SHP77 treated with DMSO at 0.1 percent for 48 hours (cell line): ENCODE measurements at places on chromosomes 1 and 21.
A peak's percentile ranks its signal among the peaks of the same experiment; 100 is the strongest.

- DNase-seq: no peak
Measured at GRCh38 chr21:18129526-18129925, 115.1 kb upstream of the CHODL start.

GRCh38 chr1:211732293-211732980, 57.0 kb upstream of the NEK2 start:
- DNase-seq: no peak

- DNase-seq: peak; percentile 34
Measured at GRCh38 chr1:2312515-2313301, 78.6 kb downstream of the MORN1 start.

DNA sequence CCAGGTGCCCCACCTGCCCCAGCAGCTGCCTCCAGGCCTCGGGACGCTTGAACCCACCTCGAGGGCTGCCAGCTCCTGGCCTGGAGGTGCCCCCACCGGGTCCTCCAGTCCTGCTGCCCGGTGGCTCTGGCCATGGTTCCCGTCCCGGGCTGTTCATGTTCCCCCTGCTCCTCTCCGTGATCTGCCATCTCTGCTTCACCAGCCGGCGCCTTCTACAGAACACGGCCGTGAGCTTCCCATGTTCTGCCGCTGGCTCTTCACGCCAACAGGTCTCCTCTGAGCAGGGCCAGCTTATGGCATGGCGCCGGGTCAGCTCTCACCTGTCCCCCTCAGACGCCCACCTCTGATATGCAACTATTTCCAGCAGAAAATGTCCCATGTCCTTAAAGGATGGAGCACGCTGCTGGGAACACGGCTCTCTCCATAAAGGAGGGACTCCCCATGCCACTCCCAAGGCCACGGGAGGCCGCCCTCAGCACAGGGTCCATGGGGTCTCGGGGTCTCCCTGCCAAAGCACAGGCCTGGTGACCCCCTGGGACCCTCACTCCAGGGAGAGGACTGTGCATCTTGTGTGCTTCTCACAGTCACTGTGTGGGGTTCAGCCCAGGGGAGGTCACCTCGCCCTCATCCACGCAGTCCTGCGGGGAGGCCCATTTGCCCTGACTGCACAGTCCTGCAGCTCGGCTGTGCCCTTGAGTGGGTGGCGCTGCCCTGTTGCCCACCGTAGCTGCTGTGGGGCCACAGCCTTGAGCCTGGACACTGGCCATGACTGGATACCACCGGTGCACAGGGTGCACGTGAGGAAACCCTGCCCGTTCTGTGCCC, 36.7 kb downstream of the COL18A1 start:
- DNase-seq: no peak

- DNase-seq: no peak
Measured at GRCh38 chr1:82091729-82092128, 291.0 kb downstream of the ADGRL2 start.

- no peak for DNase-seq
Measured at GRCh38 chr1:207051191-207051943, at the start of gene YOD1. Gene YOD1, minus strand, starts transcription at chr1:207051208. Its CDS starts 178 bp downstream, at chr1:207051030.

GRCh38 chr1:175410560-175410959, 218.0 kb upstream of the KIAA0040 start:
- no peak for DNase-seq

- DNase-seq: no peak
Measured at GRCh38 chr21:38968887-38969543, 163.3 kb downstream of the ETS2 start.

DNA sequence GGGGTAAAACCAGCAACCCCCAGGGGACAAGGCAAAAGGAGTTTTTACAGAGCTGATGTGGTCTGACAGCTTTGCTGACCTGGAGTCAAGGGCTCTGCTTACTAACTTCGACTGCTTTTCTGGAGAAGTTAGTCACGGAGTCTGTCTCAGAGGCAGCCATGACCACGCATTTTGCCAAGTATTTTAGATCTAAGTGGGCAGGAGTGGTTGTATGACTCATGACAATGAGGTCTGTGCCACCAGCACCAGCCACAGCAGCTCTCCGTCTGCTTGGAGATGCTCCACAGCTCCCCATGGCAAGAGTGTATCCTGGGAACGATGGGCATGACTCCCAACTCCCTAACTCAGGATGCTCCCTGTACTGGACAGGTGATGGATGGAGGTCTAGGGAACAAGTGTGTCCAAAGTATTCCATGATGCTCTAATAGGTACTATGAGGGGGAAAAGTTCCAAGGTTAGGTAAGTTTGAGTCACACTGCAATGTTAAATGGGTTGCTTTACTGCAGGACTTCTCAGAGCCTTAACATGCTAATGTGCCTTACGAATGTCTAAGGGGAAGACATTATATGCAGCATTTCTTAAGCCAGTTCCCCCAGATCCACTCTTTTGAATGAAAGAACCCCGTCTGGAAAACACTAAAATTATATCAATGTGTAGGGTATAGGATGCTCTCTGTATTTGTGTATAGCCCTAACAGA, 359.0 kb downstream of the HHAT start:
- no peak for DNase-seq

- no peak for DNase-seq
Measured at GRCh38 chr1:24751833-24752232, 6.6 kb downstream of the CLIC4 start.

GRCh38 chr1:145729196-145729595, 9.9 kb downstream of the CD160 start:
- DNase-seq: no peak

GRCh38 chr1:94237291-94238226, at the start of gene ARHGAP29:
Gene ARHGAP29, minus strand, starts transcription at chr1:94237584. Its CDS starts 5,973 bp downstream, at chr1:94231611.
- DNase-seq: peak; percentile 67
